ENCODE measurements at places on chromosomes 4 and X.
A peak's percentile ranks its signal among the peaks of the same experiment; 100 is the strongest.

- DNase-seq = no peak
These were observed 30.5 kb downstream of the DOCK11 start for GRCh38 chrX:118526149-118526548.

GRCh38 chr4:42302348-42302747 lies 94.9 kb upstream of the SHISA3 start:
- no peak for DNase-seq

- DNase-seq = no peak
These were observed 50.4 kb upstream of the KDR start for GRCh38 chr4:55175779-55176231.

DNA sequence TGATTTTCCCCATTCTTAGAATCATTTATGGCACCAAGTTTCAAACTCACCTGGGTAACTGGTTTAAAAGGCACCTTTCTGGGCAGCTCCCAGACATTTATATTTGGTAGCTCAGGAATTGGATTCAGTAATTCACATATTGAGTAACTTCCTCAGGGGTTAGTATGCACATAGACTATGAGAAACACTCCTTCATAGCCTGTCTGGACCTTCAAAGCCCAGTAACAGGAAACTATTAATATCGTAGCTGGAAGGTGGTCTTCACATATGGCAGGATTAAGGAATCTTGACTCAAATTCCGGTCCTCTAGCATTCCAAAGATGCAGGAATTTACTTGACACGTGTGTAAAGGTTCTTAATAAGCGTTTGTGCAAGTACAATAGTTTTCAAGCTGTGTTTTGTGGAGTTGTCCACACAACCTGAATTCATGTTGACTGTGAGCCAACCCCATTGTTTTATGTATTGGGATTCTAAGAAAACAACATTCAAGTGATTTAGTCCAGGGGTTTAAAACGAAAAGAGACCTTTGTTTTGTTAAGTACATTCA lies 78.4 kb downstream of the PLS3 start:
- no peak for DNase-seq

DNA sequence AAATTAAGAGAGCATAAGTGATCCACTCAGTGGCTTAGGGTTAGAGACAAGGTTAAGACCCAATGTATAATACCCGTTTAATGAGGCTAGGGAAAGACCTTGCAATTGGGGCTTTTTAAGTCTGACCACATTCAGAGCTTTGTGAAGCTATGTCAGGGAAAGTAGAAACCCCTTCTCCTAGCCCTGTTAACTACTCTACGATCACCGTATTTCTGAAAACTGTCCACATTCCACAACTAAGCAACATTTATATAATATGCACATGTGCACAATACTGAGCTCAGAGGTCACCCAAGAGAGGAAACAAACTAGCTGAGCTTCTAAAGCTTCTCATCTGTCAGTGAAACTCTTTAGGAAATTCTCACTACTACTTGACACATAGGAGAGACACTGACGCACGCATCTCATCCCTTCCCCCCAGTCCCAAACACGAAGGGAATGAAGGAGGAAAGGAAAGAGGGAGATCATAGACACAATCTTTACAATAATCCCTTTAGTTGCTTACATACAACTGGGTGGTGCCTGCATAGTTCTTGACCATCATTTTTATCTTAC lies 56.2 kb downstream of the METTL14 start:
- no peak for DNase-seq

DNA sequence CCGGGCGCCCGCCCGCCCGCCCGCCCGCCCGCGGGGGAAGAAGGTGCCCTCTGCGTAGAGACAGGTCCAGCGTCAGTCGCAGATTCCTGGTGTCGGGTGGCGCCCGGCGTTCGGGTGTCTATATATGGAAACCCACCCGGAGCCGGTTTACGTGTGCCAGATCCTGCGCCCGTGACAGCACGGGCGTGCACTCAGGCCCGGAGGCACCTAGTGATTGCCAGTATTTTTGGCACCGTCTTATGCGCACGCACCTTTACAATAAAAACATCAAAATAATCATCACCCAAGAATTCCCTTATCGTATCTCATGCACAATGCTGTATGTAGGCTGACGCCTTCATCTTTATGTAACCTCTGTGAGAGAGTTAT lies 519 bp downstream of the SLC25A4 start:
- no peak for DNase-seq

DNA sequence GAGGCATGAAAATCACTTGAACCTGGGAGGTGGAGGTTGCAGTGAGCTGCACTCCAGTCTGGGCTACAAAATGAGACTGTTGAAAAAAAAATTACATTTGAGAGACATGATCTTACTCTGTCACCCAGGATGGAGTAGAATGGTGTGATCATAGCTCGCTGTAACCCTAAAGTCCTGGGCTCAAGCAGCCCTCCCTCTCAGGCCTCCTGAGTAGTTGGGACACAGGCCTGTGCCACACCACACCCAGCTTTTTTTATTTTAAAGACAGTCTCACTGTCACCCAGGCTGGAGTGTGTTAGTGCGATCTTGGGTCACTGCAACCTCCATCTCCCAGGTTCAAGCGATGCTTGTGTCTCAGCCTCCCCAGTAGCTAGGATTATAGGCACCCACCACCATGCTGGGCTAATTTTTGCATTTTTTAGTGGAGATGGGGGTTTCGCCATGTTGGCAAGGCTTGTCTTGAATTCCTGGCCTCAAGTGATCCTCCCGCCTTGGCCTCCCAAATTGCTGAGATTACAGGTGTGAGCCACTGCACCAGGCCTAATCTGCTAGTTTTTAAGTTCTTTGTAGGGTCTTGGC lies 6.1 kb downstream of the RPS3A start:
- DNase-seq = no peak

DNA sequence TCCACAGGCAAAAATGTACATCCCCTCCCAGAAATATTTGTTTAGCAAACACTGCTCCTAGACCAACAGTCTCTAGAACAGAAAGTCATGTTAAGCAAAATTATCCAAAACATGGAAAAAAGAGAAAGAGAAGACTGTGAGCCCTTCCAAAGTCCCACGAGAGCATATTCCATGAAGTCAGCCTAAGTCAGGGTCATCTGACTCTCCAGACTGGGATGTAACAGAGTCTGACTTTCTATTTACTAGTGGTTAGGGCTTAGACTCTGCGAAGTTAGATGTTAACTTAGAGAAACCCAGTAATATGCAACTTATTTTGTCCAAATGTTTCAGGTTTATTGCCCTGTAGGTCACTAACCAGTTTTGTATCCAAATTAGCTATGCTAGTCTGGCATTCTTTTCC lies 102.3 kb downstream of the MID1 start:
- DNase-seq = no peak

DNA sequence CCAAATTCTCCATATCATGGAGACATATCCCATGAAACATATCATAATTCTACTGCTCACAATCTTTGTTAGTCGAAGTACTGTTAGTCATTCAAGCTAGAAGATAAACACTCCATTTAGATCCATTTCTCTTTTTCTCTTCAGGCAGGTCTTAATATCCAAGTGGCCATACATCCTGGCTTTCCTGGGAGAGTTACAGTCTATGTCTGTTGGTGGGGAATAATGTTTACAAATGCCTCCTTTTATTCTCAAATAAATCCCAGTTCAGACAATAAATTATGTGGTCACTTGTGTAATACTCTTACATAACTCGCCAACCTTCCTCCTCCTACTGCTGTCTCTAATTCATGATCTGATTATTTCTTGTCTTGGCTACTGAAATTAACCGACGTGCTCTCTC lies 82.1 kb downstream of the VCX3B start:
- DNase-seq = no peak

DNA sequence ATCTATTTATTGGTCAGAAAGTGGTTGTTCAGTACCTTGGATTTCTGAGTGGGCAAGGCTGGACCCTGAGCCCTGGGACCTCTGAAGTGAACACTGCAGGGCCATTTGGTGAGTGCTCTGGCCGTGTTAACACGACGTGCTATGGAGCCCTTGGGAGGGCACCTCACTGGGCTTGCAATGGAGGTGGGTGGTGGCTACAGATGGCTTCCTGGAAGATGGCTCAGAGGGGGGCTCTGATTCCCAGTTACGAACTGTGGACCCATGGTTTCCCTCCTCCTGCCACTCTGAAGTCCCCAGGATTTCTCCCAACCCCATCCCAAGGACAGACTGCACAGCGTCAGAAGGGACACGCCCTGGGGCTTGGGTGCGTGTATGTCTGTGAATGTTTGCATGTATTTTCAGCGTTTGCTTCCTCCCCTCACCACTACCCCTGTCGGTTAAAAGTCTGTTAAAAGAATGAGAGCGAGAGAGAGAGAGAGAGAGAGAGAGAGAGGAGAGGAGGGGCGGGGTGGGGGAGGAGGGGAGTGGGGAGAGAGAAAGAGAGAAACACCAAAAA lies 3.7 kb upstream of the RHOH start:
- no peak for DNase-seq

DNA sequence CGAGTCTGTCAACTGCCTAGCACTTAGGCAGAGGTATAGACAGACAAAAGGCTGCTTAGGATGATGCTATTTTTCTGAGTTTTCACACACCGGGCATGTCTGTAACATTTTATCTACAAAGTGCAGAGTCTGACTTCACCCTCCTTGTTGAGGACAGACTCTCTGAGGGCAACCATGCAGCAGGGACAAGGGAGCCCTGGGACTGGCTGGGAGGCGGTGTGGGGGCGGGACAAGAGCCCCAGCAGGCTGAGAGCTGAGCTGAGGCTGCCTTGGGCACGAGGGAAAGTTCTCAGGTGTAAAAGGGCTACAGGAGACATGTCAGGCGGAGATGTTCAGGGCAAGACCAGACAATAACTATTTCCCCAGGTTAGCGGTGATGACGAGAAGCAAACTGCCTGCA lies 81.6 kb downstream of the GATB start:
- DNase-seq = no peak

- peak; percentile 71 for DNase-seq
These were observed at the start of gene CNKSR2 for GRCh38 chrX:21374163-21374993. Gene CNKSR2 (plus strand): TSS chrX:21374418. CDS start chrX:21374898, 480 bp downstream.

GRCh38 chr4:183478123-183478522 lies 26.7 kb upstream of the ING2 start:
- no peak for DNase-seq

DNA sequence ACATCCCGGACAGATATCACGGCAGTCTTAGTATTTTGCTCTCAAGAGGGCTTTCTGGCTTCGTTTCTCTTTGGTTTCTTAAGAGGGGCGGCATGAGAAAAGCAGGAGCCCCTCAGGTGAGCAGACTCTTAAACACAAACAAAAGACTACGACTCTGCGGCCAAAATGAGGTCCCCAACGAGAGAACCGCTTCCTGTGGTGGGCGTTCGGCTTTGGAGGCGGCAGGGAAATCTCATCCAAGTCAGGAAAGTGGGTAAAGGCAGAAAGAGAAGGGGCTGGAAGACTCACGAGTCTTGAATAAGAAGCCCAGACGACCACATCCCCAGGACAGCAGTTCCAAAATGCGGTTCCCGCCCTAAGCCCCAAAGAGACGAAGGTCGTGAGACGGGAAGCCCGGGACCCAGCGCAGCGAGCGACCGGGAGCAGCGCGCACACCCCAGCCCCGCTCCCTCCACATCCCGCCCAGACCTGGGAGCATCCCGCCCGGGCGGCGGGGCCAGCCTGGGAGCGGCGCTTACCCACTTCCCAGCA lies 409 bp downstream of the UGDH start:
- no peak for DNase-seq

DNA sequence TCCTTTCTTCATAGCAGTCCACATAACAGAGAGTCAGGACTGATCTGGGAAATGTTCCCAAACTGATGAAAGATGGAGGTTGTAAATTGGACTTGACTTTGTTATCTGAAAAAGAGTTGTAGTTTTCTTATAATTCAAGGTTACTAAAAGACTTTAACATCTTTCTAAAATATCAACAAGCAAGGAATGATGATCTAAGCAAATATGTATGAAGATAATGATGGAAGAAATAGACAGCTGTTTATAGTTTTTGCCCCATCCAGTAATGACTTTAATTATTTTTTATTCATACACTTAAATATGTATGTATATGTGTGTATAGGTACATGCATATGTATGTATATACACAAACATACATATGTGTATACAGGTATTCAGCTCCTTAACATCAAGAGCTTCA lies 411.1 kb upstream of the SPOCK3 start:
- DNase-seq = no peak

- DNase-seq = no peak
These were observed 375.3 kb downstream of the PCDH10 start for GRCh38 chr4:133524369-133524768.
